ENCODE measurements at places on chromosomes 7 and 10.
A peak's percentile ranks its signal among the peaks of the same experiment; 100 is the strongest.

DNA sequence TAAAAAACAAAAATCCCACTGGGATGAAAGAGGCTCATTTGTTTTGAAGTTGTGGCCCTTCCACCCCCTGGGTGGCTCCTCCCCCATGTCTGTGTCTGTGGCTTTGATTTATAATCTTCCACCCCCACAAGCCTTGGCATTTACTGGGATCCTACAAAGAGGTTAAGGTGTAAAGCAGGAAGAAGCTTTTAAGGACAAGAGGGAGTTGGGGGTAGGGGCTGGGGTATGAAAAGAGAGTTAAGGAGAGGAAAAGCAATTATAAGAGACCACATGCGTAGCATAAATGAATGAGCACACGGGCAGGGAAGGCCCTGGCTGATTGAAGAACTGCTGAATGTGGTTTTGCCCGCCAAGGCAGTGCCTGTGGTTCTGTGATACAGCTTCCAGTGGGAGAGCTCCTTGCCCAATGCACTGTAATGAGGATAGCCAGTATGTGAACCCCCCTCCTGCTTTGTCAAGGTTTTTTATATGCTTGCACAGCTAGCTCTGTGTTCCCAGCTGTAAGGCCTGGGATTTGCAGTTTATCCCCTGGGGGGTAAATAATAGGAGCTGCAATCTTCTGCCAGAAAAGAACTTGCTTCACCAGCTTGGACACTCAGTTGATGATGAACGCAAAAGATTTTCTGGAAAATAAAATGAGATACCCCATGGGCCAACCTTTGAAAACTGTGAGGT is 34.7 kb upstream of the KMT2E start:
- DNase-seq: no peak

GRCh38 chr10:79310911-79311573 is 36.2 kb upstream of the PPIF start:
- no peak for DNase-seq

DNA sequence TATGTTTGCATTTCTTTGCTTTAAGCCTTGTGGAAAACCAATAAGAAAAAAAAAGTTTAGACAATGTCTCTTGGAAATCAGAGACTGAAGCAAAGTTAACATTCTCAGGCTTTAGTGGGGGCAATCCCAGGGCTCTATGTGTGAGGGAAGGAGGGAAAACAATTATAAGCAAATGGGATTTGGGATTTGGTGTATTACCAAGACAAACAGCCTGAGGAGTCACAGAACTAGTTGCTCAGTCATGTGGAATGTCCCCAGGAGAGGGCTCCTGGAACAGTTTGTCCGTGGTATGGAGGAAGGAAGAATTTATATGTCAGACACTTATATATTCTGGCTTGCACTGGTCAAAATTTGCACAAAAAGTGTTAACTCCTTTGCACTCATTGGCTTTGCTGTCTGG is 562.9 kb upstream of the TPK1 start:
- DNase-seq: no peak

DNA sequence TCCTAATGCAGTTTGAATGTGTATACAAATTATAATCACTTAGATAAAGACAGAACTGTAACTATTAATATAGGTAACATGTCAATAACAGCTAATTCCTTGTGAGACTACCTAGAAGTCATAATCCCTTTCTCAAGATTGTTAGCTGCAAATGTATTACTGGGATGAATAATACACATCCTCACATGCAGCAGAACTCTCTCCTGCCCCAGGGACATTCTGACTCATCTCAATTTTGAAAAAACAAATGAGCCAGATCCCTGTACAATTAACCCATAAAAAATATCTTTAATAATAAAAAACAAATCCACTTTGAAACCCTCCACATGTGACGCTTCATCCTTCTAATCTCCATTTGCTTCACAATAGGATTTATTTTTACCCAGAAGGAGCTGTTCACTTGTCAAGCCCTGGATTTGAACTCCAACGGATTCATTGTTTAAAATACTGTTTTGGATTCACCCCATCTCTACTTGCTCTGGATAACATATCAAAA is 428.4 kb upstream of the TEX47 start:
- no peak for DNase-seq

GRCh38 chr7:107926481-107926880 is 35.5 kb downstream of the DLD start:
- no peak for DNase-seq

- DNase-seq: no peak
These were observed 58.0 kb upstream of the STRIP2 start for GRCh38 chr7:129376076-129376777.

DNA sequence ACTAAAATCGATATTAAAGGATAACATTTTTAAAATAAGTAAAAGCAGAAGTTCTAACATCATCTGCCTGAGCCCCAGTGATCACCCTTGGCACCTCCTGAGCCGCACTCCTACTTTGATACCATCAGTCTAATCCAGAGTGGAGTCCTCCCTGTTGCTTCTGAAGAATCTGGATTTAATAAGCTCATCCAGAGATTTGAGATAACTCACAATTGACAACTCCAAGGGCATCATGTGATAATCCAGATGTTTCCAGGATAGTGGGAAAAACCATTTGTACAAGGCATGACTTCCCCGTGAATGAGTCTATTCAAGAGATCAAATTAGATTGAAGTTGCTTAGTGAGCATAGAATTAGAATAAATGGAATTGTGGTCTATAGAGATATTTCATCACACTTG is 475.8 kb upstream of the C7orf33 start:
- no peak for DNase-seq

DNA sequence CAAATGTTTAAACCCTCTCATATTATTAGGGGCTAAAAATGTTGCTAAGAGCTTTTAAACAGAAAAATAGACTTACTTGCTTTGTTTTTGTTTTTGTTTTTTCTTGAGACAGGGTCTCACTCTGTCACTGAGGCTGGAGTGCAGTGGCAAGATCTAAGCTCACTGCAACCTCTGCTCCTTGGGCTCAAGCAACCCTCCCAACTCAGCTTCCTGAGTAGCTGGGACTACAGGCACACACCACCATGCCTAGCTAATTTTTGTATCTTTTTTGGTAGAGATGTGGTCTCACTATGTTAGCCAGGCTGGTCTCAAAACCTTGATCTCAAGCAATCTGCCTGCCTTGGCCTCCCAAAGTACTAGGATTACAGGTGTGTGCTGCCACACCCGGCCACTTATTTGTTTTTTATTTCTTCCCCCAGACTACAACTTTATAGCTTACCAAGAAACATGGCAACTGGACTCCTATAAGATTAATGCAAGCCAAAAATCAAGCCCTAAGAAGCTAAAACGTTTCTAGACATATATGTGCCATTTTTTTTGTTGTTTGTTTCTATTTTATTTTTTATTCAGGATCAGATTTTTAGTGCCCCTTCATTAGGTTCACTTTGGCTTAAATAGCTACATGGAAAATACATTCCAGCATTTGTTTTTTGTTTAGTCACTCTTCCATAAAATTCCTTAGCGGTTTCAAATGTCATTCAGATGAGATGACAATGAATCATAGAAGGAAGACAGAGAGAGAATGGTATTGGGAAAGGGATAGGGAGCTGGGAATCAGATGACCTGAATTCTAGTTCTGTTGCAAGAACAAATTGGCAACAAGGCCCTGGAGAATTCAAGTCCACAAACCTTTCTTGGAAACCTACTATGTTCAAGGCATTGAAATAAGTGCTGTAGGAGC is 163.4 kb upstream of the MKLN1 start:
- DNase-seq: no peak

- DNase-seq: no peak
These were observed 36.3 kb downstream of the SUFU start for GRCh38 chr10:102540023-102540422.

GRCh38 chr10:7417103-7417623 is 6.3 kb upstream of the SFMBT2 start:
- DNase-seq: no peak

- no peak for DNase-seq
These were observed 9.6 kb downstream of the TRIM56 start for GRCh38 chr7:101094791-101095375.

DNA sequence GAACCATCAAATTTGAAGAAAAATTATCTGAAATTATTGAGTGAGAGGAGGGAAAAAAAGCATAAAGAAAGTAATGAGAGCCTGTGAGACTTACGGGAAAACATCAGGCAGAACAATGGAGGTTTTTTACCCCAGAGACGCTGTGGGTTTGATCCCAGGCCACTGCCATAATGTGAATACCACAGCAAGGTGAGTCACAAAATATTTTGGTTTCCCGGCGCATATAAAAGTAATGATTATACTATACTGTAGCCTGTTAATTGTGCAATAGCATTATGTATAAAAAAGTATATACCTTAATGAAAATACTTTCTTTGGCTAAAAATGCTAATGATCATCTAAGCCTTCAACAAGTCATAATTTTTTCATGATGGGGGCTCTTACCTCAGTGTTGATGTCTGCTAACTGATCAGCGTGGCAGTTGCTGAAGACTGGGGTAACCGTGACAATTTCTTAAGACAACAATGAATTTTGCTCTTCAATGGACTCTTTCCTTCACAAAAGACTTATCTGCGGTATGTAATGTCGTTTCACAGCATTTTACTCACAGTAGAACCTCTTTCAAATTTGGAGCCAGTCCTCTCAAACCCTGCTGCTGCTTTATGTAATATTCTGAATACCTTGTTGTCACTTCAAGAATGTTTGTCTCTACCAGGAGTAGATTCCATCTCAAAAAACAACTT is 97.0 kb upstream of the FAM20C start:
- DNase-seq: no peak

- DNase-seq: no peak
These were observed 15.9 kb downstream of the LAMB4 start for GRCh38 chr7:108114117-108114841.

GRCh38 chr7:80412842-80413241 is 99.0 kb downstream of the GNAT3 start:
- DNase-seq: no peak

DNA sequence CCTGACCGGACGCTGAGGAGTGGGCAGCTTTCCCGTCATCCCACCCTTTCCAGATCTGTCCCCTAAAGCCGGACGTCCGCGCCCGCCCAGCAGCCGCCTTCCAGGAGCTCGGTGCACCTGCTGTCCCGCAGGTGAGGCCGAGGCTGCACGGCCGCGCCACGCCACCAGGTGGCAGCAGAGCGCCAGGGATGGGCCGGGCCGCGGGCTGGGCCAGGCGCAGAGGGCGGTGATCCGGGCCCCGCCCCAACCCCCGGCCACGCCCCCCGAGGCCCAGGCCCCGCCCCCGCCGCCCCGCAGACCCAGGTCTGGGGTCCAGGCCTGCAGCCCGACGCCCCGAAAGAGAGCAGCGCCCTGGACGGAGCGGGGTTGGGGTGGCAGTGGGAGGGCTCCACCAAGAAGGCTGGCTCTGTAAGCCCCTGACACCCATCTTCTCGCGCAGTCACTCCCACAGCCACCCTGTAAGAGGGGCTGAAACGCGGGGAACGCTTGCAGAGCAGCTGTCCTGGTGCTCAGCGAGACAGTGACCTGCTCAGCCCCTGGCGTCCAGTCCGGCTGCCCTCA is 32.2 kb downstream of the FOXL3 start:
- DNase-seq: peak; percentile 86

DNA sequence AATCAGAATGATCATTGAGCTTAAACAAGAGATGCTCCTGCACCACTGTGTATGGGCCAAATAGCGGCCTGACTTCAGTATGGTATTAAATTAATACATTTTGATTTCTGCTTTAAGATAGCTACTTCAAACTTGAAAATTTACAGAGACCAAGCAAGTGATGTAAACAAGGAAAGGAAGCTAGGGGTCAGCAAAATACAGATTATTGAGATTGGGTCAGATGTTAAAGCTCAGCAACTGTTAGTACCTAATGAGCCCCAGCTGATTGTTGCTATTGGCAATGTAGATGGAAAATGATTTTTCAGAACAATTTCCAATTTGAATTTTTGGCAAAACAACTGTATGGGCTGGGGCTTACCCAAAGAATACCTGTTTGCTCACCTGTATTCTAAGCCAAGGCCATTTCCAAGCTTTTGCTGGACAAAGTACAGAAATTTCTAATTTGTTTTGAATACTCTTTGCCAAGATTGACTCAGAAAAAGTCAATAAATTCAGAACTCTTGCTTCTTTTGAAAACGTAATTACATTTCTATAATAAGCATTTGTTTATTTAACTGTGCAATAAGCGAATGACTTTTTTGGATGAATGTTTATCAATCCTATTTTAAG is 23.0 kb upstream of the DLD start:
- DNase-seq: no peak

GRCh38 chr10:84493951-84494848 is 165.8 kb downstream of the CCSER2 start:
- no peak for DNase-seq

- DNase-seq: no peak
These were observed 137.4 kb downstream of the MGMT start for GRCh38 chr10:129604333-129605032.

DNA sequence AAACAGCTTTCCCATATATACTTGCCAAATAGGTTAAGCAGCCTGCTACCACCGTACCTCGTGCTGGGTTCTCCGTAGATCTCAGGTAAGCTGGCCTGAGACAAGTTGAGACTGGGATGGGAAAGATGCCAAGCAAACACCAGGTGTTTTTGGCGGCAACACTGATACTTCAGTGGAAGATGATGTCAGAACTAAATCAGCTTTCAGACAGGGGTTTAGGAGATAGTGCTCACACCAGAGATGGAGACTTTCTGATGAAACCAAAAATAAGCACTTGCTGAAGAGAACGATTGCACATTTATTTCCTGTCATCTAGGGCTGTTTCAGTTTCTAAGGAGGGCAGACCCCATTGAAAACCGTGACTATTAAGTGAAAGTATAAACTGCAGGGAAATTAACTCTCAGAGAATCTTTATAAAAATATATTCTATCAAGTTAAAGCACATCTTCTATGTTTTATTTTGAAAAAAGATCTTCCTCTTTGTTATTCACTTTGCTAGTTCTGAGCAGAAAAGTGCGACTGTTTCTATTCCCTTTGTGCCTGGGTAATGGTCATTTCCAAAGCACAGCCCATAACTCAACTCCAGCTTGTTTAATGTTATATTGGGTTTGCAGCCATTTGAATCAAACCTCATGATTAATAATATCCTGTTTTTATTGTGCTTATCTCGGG is 149.9 kb downstream of the CPED1 start:
- DNase-seq: no peak

DNA sequence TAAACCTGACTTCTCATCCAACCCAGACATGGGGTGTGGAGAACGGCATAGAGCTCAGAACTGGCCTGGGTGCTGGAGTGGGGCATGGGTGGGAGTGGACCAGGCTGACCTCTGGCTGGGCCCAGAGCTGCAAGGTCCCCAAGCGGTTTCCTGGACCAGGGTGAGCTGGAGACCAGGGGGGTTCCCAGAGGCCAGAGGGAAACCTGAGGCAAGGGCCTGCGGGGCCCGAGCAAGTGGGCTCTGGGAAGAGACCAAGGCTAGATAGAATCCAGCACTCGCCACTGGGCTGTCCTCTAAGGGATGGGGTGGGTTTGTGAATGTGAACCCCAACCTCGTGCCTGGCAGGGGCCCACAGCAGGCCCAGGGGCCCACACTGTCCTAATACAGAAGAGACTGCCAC is 39.4 kb upstream of the RET start:
- no peak for DNase-seq

DNA sequence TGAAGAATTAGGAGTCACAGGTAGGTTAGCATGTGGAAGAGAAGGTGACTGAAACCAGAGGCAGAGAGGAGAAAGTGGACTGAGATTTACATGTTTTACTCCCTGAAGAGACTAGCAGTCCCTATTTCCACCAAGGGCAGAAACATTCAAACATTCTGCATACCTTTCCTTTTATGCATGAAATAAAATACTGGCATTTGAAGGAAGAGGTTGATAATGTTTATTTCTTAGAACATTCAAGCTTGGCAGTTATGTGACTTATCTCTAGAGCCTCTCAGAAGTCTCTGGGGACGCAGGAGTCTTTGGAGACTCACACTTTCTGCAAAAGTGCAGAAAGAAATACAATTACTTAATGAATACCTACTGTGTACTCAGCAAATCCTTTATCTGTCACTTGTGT is 507.1 kb upstream of the C7orf33 start:
- DNase-seq: no peak
